H1 (cell line): ENCODE measurements at places on chromosomes 2 and 18.

- no peak overlapping the region for H3K27ac ChIP-seq
- no peaks in the 10 kb centered on the region for H3K36me3 ChIP-seq
- H3K27me3 ChIP-seq = no peaks in the 10 kb centered on the region
- H3K4me3 ChIP-seq = no peak overlapping the region
- no peak for DNase-seq
Observed at GRCh38 chr2:100976061-100976460, 26.0 kb upstream of the RPL31 start.

DNA sequence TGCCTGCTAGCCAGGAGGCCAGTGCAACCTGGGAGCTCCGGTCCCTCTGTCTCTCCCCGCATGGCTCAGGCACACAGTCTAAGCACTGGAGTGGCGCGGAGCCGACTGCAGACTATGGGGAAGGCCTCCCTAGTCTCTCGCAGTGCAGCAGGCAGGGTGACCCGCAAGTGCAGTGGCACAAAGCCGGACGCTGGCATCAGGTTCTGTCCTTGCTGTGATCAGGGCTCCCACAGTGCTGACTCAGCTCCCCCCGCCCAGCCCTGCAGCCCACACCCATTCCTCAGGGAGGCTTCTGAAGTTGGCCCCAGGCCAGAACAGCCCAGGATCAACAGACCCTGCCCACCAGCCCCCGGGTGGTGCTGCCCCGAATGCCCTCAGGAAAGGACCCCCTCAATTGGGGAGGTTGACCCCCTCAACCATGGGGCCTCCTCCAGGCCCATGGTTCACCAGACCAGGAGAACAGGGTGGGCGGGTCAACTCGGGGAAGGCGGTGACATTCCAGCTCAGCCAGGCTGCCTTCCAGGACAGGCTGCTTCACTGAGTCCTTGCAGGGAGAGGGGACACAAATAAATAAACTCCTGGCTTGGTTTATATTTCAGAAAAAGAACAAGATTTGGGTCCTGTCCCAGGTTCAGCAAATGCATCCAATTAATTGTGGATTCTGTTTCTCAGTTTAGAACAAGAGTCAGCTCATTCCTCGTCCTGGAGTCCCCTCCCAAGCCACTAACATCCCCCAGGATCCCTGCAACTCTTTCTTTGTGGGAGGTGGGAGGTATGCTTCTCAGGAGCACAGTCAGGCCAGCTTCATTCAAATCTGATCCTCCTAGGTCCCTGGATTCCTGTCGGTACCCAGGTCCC, 12.2 kb downstream of the BIN1 start:
- no peaks in the 10 kb centered on the region for H3K4me1 ChIP-seq
- H3K4me3 ChIP-seq = no peak overlapping the region
- no peak for DNase-seq

DNA sequence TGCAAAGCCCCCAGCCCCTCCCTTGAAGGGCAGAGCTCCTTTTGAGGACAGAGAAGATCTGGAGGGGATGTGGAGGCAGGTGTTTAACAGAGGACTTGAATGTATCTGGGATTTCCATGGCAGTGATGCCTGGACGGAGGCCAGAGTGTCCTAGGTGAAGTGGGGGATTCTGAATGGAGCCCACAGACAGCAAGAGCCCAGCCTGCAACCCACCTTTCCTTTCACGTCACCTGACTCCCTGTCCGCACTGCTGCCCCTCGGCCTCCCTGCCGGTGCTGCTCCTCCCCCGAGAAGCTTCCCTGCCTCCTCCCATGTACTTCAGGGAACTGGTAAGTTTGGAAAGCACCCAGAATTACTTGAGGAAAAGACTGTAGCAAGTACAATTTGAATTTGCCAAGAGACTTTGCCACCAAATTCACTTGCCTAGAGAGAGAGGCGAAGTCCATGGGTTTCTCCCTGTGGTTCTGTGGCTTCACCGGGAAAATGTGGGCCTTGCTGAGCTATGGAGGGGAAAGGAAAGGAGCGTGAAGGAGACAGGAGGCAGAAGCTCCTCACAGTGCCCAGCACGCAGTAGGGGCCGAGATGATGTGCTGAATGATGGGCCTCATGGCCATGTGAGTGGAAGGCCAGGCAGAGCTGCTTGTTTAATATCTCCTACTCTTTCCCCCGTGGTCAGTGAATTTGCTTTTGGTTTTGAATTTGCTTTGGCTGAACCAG, 13.9 kb upstream of the ASPRV1 start:
- no peak overlapping the region for H3K4me3 ChIP-seq
- H3K27ac ChIP-seq = no peak overlapping the region
- H3K36me3 ChIP-seq = no peaks in the 10 kb centered on the region
- DNase-seq = no peak
- H3K4me1 ChIP-seq = peaks cover 2% of the 10 kb centered on the region; the same call in 1 of the 2 replicates

DNA sequence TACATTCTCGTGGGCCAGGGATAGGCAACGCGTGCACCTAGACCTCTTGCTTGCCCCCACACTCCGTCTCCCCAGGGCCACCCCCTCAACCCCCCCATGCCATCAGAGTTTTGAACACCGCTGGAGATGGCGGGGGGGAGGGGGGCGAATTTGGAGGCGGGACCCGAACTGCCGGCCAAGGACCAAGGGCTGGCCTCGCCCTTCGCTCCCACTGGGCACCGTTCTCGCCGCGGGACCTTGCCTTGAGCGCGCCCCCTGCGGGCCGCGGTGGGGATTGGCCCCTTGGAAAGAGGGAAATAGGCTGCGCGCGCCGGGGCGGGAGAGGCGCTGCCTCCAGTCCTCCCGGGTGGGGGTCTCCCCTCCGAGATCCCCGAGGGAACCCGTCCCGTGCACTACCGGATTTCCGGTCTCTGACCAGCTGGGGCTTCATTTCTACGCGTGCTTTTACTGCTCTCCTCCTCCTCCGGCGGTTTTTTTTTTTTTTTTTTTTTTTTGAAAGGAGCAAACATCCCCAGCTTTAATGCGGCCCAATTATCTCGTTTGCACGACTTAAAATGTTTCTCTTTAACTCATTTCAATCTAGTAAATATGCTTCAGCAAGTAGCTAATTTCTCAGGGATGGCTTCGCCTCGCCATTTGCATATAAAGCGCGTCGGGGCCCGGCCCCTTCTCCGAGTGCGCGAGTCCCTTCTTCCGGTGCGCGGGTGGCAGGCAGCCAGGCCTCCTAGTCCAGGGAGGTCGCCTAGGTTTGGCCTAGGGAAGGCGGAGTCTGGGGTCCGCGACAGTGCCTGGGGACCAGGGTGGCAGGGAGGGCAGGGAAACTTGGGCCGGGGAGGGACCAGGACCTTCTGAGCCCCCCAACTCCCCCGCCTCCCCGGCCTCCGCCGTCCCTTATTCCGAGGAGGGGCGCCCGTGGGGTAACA, 10.0 kb upstream of the GBX2 start:
- no peaks in the 10 kb centered on the region for H3K36me3 ChIP-seq
- H3K27ac ChIP-seq = no peak overlapping the region
- H3K4me1 ChIP-seq = peaks cover 16% of the 10 kb centered on the region
